ENCODE measurements at places on chromosomes 12 and 14.

DNA sequence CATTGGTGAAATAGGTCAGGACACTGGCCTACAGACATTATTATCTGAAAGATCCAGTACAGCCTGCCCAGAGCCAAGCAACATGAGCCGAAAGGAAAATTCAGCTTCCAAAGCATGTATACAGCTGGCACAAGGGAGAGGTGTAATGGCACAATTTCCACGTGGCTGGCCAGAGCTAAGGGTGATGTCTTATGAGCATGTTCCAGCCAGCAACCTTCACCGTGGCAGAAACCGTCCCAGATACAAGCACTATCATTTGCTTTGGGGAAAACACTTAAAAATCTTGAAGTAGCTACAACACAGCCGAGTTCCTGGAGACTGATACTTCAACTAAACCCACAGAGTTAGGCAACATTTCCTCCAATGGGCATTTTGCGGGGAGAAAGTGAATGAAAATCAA, 44.5 kb downstream of the CORO1C start:
- DNase-seq, result no peak

- no peak for DNase-seq
Measured at GRCh38 chr14:59044707-59045106, 143.8 kb upstream of the DAAM1 start.

GRCh38 chr12:117042862-117043261, 56.4 kb downstream of the TESC start:
- DNase-seq, result no peak

DNA sequence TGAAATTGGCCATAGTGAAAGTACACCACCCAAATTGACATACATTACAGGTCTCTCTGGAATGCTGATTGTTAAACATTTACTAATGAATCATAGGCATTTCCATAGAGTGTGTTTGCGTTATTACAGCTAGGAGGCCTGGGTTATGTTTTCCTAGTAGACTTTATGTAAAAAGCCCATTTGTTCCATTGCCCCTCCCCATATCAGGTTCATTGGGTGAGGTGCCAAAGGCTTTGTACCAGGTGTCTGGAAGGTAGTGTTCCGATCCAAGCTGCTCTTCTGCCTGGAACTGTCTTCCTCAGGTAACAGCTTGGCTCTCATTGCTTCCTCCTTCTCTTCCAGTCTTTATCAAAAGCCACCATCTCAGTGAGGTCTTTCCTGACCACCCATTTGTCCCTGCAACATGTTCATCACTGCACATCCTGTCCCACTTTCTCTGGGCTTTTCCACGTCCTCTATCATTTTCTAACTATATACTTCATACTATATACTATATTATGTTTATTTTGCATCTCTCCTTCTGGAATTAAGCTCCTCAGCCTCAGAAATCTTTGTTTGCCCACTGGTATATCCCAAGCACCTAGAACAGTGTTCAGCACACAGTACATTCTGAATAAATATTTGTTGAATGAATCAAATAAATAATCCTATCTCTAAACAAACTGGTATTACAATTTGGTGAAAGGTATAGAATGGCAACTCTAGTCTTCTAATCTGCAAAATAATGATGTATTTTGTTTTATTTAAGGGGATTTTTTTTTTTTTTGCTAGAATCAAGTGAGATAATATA, 252.3 kb downstream of the KTN1 start:
- DNase-seq, result peak; percentile 57

- DNase-seq, result no peak
Measured at GRCh38 chr12:40672741-40673271, 19.4 kb upstream of the CNTN1 start.

- DNase-seq, result peak; percentile 63
Measured at GRCh38 chr14:63454863-63455622, 88.1 kb downstream of the PPP2R5E start.

- peak; percentile 25 for DNase-seq
Measured at GRCh38 chr12:102824218-102824835, 92.7 kb downstream of the PAH start.

GRCh38 chr14:68140076-68140741, 320.6 kb downstream of the RAD51B start:
- peak; percentile 98 for DNase-seq

DNA sequence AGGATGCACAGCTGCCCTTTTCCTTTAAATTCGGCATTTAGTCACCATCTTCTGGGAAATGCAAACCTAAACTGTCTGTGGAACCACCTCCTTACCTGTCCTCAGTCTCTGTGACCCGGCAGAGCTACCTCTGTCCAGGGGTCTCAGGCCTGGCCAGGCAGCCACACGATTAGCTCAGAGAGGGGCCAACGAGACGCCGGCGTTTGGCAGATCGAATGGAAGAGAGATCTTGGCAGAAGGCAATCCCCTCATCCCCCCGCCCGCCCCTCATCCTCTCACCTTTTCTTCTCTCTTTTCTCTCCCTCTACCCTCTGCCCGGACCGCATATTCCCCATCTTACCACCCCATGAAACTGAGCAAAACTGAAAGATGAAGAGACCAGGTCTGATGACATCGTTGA, 101.0 kb downstream of the PIWIL1 start:
- no peak for DNase-seq

- DNase-seq, result no peak
Measured at GRCh38 chr14:94767321-94767878, 2.5 kb downstream of the GSC start.

- no peak for DNase-seq
Measured at GRCh38 chr12:116443821-116444589, 115.2 kb upstream of the MAP1LC3B2 start.

DNA sequence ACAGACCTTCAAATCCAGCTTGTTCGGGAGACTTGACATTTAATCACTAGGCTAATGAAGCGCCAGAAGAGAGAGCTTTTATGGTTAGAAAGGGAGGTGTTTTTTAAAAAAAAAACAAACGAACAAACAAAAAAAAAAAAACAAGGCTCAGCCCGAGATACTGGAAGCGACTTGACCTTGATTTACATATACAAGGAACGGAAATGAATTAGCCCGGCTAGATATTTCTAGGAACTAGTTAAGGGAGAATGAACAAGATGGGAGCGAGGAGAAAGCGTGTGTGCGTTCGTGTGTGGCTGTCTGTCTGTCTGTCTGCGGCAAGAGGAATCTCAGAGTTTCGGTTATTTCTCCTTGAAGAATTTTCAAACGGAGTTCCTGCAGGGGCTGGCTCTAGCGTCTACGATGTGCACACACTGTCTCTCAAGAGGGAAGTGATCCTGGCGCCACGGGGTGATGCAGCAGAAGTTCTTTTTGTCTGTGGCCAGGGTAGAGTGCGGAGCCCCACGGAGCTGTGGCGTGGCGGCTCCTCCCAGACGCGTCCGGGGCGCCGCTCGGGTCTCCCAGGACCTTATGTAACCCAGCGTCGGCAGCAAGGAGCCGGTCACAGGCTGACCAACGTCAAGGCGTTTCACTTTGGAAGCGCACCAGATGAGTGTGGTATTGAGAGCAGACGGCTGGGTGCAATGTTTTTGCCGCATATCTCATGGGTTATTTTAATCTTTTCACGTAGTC, 18.8 kb downstream of the SOCS2 start:
- peak; percentile 86 for DNase-seq

- no peak for DNase-seq
Measured at GRCh38 chr12:78540606-78541336, 323.8 kb upstream of the SYT1 start.

GRCh38 chr12:95390192-95390591, 83.8 kb upstream of the METAP2 start:
- DNase-seq, result no peak

DNA sequence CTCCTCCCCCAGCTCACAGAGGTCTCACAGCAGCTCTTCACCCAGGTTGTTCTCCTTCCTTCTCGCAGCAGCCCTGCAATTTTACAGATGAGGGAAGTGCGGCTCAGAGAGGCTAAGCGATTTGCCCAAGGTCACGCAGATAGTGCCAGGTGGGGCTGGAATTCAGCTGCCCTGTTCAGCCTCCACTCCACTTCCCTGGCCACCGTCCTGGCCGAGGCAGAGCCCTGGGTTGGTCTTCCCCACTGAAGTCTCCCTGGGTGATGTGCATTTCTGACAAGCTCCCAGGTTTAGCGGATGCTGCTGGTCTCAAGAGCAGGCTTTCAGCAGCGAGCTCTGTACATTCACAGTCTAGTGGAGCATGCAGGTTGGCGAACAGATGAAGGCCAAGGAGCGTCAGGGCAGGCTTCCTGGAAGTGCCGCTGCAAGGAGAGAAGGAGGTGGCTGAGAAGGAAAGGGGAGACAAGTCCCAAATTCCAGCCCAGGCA, 28.9 kb upstream of the EML1 start:
- no peak for DNase-seq

DNA sequence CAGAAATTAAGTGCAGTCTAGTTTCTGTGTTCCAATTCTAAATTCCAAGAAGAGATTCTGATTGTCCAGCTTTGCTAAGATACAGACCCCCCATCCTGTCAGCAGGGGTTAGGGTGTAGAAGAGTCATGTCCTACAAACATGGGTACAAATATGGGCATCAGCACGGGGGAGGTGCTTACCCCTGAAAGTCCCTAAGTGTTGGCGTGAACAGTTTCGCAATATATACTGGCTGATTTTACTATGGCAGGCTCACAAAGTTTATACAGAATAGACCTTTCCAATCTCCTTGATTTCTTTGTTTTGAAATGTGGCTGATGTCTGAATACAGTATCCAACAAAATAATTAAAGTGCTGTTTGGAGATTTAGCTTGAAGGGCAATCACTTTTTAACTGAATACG, 71.6 kb upstream of the PPM1H start:
- no peak for DNase-seq

GRCh38 chr14:21098076-21098891, at the start of gene ZNF219:
ZNF219 (minus strand) TSS chr14:21098655; CDS start chr14:21093591, 5,064 bp downstream.
- peak; percentile 43 for DNase-seq

DNA sequence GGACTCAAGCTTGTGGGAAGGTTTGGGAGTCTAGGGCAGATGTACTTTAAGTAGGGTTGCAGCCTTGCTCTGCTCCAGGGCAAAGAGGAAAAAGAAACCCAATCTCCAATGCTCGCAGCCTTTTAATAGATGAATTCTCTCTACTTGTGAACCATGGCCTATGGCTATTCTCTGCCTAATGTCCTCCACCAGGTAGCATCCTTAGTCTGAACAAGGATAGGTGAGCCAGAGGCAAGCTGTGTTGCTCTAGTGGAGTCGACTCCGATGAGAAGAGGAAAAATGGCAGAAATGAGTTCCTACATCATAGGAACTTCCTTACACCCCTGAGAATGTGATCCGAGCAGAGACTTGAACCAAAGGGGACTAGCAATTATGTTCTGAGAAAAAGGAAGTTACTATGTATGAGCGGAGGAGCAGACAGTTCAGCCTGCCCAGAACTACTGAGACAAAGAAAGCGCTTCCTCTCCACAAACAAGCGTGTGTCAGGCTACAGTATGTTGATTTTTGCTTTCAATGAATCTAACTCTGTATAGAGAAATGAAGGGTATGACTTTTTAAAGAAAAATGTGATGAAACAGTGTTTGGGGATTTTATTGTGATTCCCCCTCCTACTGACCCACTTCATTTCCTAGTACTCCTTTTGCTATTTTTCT, 153.6 kb upstream of the ARID2 start:
- DNase-seq, result no peak

GRCh38 chr12:32098112-32098511, 8.5 kb upstream of the BICD1 start:
- DNase-seq, result no peak

DNA sequence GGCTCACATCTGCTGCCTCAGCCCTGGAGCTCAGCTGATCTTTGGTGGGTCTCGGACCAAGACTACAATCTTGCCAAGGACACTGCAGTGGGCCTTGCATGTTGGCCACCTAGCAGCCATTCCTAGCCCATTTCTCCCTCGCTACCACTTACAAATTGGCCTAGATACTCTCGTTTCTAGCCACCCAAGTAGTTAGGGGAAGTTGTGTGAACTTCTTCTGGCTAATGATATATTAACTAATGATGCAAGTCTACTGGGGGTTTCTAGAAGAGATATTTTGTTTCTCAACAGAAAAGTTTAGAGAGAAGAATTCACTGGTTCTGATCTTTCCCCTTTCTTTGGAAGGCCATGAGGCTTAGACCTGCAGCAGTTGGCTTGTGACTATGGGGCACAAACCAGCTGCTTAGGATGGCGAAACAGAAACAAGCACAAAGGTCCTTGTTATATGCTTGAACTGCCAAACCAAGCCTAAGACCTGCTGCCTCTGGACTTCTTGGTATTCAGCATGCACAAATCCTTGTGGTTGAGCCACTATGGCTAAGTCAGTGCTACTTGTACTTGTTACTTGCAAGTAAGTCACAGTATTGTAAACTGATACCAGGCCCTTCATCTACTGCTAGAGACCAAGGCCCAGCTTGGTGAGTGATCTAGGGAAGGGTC, 30.5 kb upstream of the GPATCH2L start:
- DNase-seq, result no peak

DNA sequence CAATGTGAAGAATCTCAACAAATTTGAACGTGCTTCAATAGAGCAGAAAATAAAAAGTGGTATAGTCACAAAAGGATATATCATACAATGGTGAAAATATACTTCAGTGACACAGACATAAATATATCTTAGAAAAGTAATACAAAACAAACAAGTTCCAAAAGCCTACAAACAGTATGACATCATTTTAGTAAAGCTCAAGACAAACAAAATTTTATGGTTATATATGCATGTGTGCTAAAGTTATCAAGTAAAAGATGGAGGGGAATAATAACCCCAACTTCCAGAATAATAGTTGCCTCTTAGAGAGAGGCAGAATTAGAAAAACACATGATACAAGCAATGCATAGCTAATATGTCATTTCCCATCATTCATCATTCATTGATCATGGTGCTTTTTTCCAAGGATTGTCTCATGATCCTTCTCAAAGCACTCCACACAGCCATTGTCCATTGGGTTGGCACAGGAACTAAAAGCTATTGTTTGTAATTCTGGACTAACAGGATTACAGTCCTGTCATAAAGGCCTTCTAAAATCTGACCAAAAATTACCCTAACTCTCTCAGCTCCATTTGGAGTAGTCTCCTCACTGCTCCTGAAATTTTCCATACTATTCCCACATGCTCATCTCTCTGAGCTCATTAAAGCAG, 59.5 kb downstream of the IFNG-AS1 start:
- DNase-seq, result no peak

DNA sequence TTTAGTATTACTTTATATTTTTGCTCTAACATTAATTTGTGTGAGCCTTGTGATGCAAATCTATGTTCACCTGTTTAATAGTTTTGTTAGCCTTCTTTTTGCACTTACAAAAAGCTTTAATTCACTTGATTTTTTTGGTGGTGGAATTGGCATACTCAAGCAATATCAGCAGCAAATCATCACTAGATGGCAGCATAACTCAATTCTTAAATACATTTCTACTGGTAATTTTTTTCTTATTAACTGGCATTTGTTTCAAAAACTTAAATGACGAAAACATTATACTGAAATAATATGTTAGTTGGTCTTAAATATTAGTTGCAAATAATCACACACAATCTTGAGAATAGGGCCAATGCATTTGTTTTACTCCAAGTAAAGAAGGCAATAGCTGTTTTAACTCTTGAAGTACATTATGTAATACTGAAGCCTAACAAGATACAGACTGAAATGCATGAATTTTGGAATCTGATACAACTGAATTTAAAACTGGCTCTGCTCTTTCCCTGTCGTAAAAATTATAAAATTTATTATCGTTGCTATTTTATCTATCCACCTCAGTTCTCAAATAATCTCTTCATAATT, 151.5 kb downstream of the ATXN7L3B start:
- DNase-seq, result peak; percentile 79

- no peak for DNase-seq
Measured at GRCh38 chr12:14193639-14194038, 171.8 kb upstream of the ATF7IP start.

- DNase-seq, result no peak
Measured at GRCh38 chr12:111180426-111181142, 188.3 kb downstream of the PHETA1 start.

GRCh38 chr12:14424545-14424944, 59.1 kb downstream of the ATF7IP start:
- no peak for DNase-seq
